Activated CD8-positive, alpha-beta T cell treated with anti-CD3 and anti-CD28 coated beads, Interleukin-2, amount 10 ng/mL, durations not matched to agents 7 days and 5 days (primary cell): ENCODE measurements at places on chromosomes 3 and 15.
A peak's percentile ranks its signal among the peaks of the same experiment; 100 is the strongest.

- H3K36me3 ChIP-seq: no peaks in the 10 kb centered on the region
- H3K4me3 ChIP-seq: no peak overlapping the region
- no peak overlapping the region for H3K27ac ChIP-seq
- no peaks in the 10 kb centered on the region for H3K4me1 ChIP-seq
- DNase-seq: peak; percentile 6
- H3K27me3 ChIP-seq: peaks cover 3% of the 10 kb centered on the region
Observed at GRCh38 chr3:14768881-14769280, 49.9 kb upstream of the FGD5 start.

- H3K27me3 ChIP-seq: no peaks in the 10 kb centered on the region
- DNase-seq: no peak
- H3K4me1 ChIP-seq: no peaks in the 10 kb centered on the region
- no peaks in the 10 kb centered on the region for H3K36me3 ChIP-seq
Observed at GRCh38 chr3:163476179-163476578, 1602.1 kb downstream of the SI start.

DNA sequence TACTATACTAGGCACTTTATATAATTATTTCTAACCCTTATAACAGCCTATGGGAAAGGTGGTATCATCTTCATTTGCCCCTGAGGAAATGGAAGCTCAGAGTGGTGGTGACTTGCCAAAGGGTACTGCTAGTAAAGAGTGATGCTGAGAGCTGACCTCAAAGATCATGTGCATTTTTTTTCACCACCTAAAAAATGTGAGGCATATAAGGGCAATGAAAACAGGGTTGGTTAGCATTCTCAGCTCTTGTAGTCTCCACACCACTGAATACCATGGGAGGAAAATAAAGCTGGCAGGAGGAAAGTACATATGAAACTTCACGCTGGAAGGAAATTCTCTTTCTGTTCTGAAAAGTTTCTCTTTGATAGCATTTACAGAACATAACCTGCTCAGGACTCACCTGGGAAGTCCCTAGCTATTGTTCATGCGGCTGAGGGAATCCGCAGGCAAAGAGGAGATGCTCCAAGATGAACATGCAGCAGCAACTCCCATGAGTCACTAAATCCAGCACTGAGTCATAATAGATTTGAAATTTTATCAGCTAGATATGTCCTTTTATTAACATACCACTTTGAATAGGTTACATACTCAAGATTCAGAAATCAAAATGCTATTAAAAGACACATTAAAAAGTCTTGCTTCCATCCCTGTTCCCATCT is 17.3 kb downstream of the FAIM start:
- H3K27me3 ChIP-seq: no peaks in the 10 kb centered on the region
- H3K36me3 ChIP-seq: no peaks in the 10 kb centered on the region
- no peak for DNase-seq
- no peak overlapping the region for H3K27ac ChIP-seq
- H3K4me3 ChIP-seq: no peak overlapping the region
- peaks cover 4% of the 10 kb centered on the region for H3K4me1 ChIP-seq

DNA sequence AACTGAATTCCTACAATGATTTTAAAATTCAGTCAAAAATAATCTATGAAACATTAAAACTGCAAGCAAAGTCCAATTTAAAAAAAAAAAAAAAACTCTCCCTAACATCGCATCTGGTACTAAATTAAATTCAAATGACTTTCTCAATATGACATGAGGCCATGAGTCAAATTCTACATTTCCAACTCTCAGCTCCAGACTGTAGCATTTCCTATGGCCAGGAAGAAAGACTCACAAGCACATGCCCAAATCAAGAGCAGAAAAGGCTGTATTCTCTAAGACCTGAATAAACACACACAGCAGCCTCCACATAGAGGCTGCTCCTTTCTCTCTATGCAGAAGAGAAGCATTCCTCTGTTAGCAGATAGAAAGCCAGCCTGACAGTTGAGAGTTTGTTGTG is 729.2 kb downstream of the ROBO1 start:
- H3K27me3 ChIP-seq: no peaks in the 10 kb centered on the region
- no peak overlapping the region for H3K27ac ChIP-seq
- H3K4me3 ChIP-seq: no peak overlapping the region

GRCh38 chr3:114147251-114147650 is 31.6 kb downstream of the DRD3 start:
- no peak for DNase-seq
- no peaks in the 10 kb centered on the region for H3K27me3 ChIP-seq
- peaks cover 4% of the 10 kb centered on the region for H3K4me1 ChIP-seq
- H3K27ac ChIP-seq: no peak overlapping the region
- no peak overlapping the region for H3K4me3 ChIP-seq

GRCh38 chr3:100531093-100531492 is 38.7 kb downstream of the TMEM45A start:
- H3K36me3 ChIP-seq: no peaks in the 10 kb centered on the region
- no peaks in the 10 kb centered on the region for H3K4me1 ChIP-seq
- DNase-seq: no peak
- H3K27ac ChIP-seq: no peak overlapping the region

GRCh38 chr15:71010997-71011396 is 104.3 kb upstream of the THSD4 start:
- H3K4me3 ChIP-seq: no peak overlapping the region
- DNase-seq: no peak
- H3K4me1 ChIP-seq: no peaks in the 10 kb centered on the region
- H3K36me3 ChIP-seq: no peaks in the 10 kb centered on the region

DNA sequence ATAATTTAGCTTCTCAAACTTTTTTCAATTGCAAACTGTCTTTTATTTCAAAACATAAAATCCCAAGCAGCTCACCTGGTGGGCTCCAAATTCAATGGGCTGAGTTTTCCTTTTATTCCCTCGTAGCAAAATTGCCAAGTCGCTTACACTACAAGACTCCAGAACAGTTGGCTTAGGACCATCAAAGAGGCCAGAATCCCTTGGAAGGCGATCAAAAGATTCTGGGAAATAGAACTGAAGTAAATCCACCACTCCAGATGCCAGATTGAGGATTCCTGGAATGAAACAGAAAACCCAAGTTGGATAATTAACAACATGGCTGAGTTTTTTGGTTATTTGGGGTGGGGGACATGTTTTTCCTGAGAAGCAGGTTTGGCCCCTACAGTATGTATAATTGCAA is 87.7 kb upstream of the DCLK3 start:
- H3K27ac ChIP-seq: no peak overlapping the region
- peaks cover 3% of the 10 kb centered on the region for H3K4me1 ChIP-seq
- peaks cover 64% of the 10 kb centered on the region for H3K36me3 ChIP-seq
- no peak for DNase-seq

GRCh38 chr3:43190670-43191069 is 84.8 kb upstream of the POMGNT2 start:
- H3K4me3 ChIP-seq: no peak overlapping the region
- no peak for DNase-seq
- peaks cover 34% of the 10 kb centered on the region for H3K4me1 ChIP-seq
- H3K27ac ChIP-seq: peak overlapping the region; percentile 3
- no peaks in the 10 kb centered on the region for H3K27me3 ChIP-seq
- H3K36me3 ChIP-seq: peaks cover 9% of the 10 kb centered on the region

- peaks cover 23% of the 10 kb centered on the region for H3K4me1 ChIP-seq
- H3K4me3 ChIP-seq: no peak overlapping the region
- H3K27me3 ChIP-seq: peaks cover 6% of the 10 kb centered on the region
- H3K36me3 ChIP-seq: no peaks in the 10 kb centered on the region
- no peak for DNase-seq
Observed at GRCh38 chr15:75832114-75832513, 11.1 kb upstream of the UBE2Q2 start.

- H3K4me1 ChIP-seq: peaks cover 18% of the 10 kb centered on the region
- peak overlapping the region; percentile 77 for H3K27ac ChIP-seq
- no peaks in the 10 kb centered on the region for H3K27me3 ChIP-seq
- H3K36me3 ChIP-seq: no peaks in the 10 kb centered on the region
Observed at GRCh38 chr3:183224180-183224970, 28.7 kb upstream of the B3GNT5 start.

- H3K36me3 ChIP-seq: no peaks in the 10 kb centered on the region
- no peaks in the 10 kb centered on the region for H3K4me1 ChIP-seq
- peaks cover 14% of the 10 kb centered on the region for H3K27me3 ChIP-seq
- H3K4me3 ChIP-seq: no peak overlapping the region
- no peak for DNase-seq
Observed at GRCh38 chr15:95903352-95903751, 427.1 kb upstream of the NR2F2 start.

- peaks cover 81% of the 10 kb centered on the region for H3K4me1 ChIP-seq
- H3K36me3 ChIP-seq: peaks cover 49% of the 10 kb centered on the region
- H3K27ac ChIP-seq: no peak overlapping the region
- H3K4me3 ChIP-seq: no peak overlapping the region
- H3K27me3 ChIP-seq: no peaks in the 10 kb centered on the region
- DNase-seq: no peak
Observed at GRCh38 chr3:71083726-71084131, 499.8 kb downstream of the FOXP1 start.

DNA sequence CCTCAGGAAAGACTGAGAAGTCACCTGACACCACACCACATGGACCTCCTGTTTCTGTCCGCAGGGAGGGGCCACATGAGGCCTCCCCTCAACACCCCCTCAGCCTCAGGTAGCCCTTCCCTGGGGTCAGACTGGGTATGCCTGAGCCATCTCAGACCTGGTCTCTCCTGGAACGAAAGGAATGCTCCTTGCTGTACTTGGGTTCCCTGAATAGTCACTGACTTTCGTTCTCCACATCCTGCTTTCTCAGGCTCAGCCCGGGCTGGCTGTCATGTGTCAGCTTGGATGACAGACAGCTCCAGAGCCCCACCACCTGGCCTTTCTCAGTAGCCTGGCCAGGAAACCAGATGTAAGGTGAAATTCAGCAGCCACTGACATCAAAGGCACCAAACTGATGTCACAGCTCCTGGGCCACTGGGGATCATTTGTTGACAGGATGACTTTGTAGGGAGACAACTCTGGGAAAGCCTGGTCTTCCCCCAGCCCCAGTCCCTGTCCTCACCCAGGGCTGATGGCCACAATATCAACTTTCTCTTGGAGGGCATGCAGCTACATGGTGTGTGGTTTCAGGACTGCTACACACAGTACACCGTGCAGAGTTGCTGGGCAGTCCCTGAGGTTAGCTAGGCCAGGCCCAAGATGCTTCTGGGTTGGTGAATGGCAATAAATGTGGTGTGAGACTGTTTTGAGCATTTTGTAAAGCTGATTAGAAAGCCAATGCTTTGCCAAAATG is 141.4 kb upstream of the MRPS22 start:
- H3K27me3 ChIP-seq: peaks cover 2% of the 10 kb centered on the region
- no peak overlapping the region for H3K4me3 ChIP-seq
- peak; percentile 39 for DNase-seq
- H3K27ac ChIP-seq: no peak overlapping the region

GRCh38 chr15:72116731-72117485 is 1.0 kb downstream of the MYO9A start:
- H3K4me1 ChIP-seq: peaks cover 28% of the 10 kb centered on the region
- DNase-seq: peak; percentile 49
- peaks cover 4% of the 10 kb centered on the region for H3K27me3 ChIP-seq
- H3K4me3 ChIP-seq: peak overlapping the region; percentile 95
- no peaks in the 10 kb centered on the region for H3K36me3 ChIP-seq
- H3K27ac ChIP-seq: peak overlapping the region; percentile 88

DNA sequence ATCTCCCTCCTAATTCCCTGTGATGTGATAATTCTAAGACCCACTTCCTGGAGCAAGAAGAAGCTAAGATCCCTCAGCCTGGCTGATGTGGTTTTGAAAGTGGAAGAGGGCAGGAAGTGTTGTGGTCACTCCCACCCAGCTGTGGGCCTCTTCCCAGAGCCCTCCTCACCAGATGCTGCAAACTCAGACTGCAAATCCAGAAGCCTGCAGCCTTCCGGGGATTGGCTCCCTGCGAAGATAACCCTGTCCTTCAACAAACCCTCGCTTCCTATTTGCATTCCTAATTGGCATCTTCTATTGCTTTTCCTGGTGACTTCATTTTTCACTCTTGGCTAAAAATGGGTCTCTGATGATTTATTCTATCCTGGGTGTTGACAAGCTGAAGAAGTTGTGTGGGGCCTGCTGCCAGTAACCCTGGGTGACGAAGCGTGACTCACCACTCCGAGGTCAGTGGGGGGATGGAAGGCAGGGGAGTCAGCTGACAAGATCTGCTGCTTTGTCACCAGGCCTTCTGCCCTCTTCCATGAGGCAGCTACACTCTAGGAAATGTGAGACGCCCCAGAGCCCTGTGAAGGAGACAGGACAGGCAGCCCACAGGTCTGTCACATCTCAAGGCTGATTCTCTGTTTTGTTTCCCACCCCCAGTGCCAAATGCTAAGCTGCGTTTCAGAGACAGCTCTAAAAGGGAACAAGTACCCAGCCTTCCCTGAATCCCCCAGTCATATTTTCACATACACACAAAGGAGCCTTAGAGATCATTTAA is 99.7 kb upstream of the LIPC start:
- H3K4me1 ChIP-seq: peaks cover 25% of the 10 kb centered on the region
- peak overlapping the region; percentile 60 for H3K27ac ChIP-seq
- H3K27me3 ChIP-seq: peaks cover under 1% of the 10 kb centered on the region
- DNase-seq: peak; percentile 85
- peaks cover 2% of the 10 kb centered on the region for H3K36me3 ChIP-seq

- H3K4me1 ChIP-seq: peaks cover 50% of the 10 kb centered on the region
- peaks cover 42% of the 10 kb centered on the region for H3K36me3 ChIP-seq
- no peak for DNase-seq
- no peak overlapping the region for H3K27ac ChIP-seq
- H3K4me3 ChIP-seq: no peak overlapping the region
Observed at GRCh38 chr3:192902549-192902948, 15.1 kb downstream of the MB21D2 start.
